ENCODE measurements at places on chromosomes 2 and 18. TPM values are rescaled to one million over a fixed set of nuclear protein-coding genes. Genes with fewer than 3 reads are reported as not detected.

Gene PID1
- 8.8 TPM for polyA plus RNA-seq

Gene LCT
- not detected for polyA plus RNA-seq

Gene HMSD
- polyA plus RNA-seq, result 0.26 TPM

Gene CYS1
- 2.5 TPM for polyA plus RNA-seq

Gene DLX1
- polyA plus RNA-seq, result 1.4 TPM

Gene EFEMP1
- 1,148 TPM for polyA plus RNA-seq

Gene NFU1
- polyA plus RNA-seq, result 13.0 TPM

Gene VPS4B
- polyA plus RNA-seq, result 25.1 TPM

Gene FZD7
- 42.6 TPM for polyA plus RNA-seq

Measured in BJ (cell line).